ENCODE measurements at places on chromosomes 3 and 15. TPM values are rescaled to one million over a fixed set of nuclear protein-coding genes. Genes with fewer than 3 reads are reported as not detected.

GRCh38 chr3:185151964-185152409, 873 bp downstream of the C3orf70 start:
- DNase-seq: no peak

DNA sequence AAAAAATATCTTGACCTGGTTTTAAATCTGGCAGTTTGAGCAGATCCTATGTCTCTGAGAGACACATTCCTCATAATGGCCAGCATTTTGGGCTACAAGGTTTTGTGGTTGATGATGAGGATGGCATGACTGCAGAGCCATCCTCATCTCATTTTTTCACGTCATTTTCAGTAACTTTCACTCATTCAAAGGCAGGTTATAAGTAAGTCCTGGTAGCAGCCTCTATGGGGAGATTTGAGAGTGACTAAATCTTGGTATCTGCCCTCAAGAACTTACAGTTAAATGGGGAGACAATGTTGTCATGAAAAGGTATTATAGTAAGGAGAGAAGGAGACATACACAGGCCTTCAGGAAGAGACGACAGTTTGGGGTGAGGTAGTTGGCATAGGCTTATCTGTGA, 14.5 kb downstream of the TIGIT start:
- DNase-seq: no peak

DNA sequence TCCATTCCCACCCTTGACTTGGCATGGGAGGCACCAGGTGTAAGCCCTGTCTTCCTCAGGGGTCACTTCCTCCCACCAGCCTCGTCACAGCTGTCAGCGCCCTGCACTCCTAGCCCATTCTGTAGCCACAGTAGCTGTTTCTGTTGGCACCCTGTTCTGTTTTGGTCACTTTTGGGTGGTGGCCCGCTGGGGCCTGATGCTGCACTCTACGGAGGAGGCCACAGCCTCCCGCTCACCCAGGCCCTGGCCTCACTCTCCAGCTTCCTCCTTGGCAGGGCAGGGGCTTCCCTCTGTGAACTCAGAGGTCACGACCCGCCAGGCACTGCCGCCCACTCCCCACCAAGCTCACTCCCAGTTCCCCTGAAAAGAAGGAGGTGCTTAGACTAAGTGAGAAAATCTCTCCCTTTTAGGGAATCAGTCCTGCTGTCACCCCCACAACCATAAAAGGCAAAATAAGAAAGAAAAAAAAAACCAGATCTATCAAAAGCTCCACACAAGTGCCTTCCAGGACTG, 68.4 kb downstream of the MGLL start:
- no peak for DNase-seq

GRCh38 chr3:53712817-53713388, 133.3 kb downstream of the CHDH start:
- no peak for DNase-seq

- DNase-seq: no peak
Observed at GRCh38 chr3:45480218-45480617, 91.8 kb downstream of the LARS2 start.

- no peak for DNase-seq
Observed at GRCh38 chr3:115359536-115359935, 212.4 kb upstream of the ZBTB20 start.

GRCh38 chr3:125232401-125232800, 19.9 kb upstream of the SLC12A8 start:
- DNase-seq: no peak

DNA sequence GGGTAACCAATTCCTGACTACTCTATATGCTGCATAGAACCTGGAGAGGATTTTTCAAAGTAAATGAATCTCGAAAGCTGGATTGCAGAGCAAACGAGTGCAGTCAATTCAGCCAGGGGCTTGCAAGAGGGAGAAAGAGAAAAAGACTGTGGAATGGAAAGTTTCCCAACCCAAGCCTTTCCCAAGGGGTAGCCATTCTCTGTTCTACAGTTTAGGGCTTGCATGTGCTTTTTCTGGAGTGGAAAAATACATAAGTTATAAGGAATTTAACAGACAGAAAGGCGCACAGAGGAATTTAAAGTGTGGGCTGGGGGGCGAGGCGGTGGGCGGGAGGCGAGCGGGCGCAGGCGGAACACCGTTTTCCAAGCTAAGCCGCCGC, 511 bp upstream of the RARB start:
- DNase-seq: no peak

- no peak for DNase-seq
Observed at GRCh38 chr15:56917652-56918045, 795 bp upstream of the TCF12 start.

- no peak for DNase-seq
Observed at GRCh38 chr15:51619331-51620035, 3.1 kb downstream of the DMXL2 start.

- DNase-seq: peak; percentile 94
Observed at GRCh38 chr15:88894348-88894818, 961 bp downstream of the HAPLN3 start.

GRCh38 chr3:9553021-9553947, at the start of gene LHFPL4:
Gene LHFPL4 (minus strand): TSS chr3:9553822. CDS start chr3:9552679, 1,143 bp downstream.
- DNase-seq: no peak

GRCh38 chr3:108122276-108122675, 31.4 kb upstream of the CD47 start:
- no peak for DNase-seq

GRCh38 chr3:109702252-109702651, 364.9 kb upstream of the DPPA4 start:
- no peak for DNase-seq

DNA sequence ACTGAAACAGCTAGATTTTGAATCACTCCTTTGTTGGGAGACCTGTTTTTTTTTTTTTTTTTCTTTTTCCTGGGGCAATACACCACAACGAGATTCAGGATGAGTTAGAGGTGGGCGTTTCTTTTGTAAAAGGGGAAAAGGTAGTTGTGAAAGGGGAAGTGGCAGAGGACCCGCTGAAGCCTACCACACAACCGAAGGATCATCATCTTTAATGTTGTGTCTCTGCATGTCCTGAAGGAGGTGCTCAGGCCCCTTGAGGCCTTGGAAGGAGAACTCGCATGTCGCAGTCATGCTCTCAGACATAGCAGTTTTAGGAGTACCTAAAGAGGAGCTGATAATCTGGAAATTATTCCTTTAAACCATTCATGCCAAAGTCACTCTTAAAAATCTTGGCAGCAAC, 137.9 kb upstream of the LRIG1 start:
- DNase-seq: no peak

DNA sequence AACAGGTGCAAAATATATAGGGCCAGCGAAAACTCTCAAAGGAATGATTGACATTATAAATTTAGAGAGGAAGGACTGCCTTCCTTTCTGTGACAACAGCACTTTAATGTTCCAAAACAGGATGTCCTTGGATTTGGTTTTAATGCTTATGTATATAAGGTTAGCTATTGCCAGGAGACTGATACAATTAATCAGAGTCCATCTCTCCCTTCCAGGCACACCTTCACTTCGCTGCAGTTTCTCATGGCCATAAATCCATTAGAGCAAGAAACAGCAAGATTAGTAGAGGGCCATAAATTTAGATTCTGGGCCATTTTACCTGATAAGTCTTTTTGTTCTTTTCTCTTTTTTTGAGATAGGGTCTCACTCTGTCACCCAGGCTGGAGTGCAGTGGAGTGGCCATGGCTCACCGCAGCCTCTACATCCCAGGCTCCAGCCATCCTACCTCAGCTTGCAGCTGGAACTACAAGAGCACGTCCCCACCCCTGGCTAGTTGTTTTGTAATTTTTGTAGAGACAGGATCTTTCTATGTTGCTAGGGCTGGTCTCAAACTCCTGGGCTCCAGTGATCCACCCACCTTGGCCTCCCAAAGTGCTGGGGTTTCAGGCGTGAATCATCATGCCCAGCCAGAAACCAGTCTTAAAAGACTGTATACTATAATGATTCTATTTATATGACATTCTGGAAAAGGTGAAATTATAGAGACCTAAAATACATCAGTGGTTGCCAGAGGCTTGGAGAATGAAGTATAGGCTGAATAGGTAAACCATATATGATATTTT, 15.7 kb upstream of the TFRC start:
- DNase-seq: no peak

- DNase-seq: no peak
Observed at GRCh38 chr3:115062412-115062956, 84.6 kb downstream of the ZBTB20 start.

DNA sequence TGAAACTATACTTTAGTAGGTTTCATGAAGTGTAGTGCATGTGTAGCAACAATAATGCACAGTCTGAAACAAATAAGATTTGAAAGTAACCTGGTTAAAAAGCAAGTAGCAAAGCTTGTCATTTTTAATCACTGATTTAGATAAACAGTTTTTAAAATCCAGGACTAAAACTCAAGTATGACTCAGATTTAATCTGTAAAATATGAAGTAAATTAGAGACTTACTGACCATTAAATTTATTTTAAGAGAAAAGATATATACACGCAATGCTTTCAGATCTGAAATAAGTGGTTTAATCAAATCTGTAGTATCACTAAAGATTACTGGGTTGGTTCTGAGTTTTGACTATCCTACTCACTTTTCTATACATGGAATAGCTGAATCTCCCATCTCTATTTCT, 300.7 kb upstream of the RBMS3 start:
- no peak for DNase-seq

GRCh38 chr3:74897006-74897405, 282.5 kb upstream of the CNTN3 start:
- DNase-seq: no peak

- DNase-seq: no peak
Observed at GRCh38 chr15:77717333-77717990, 84.8 kb upstream of the LINGO1 start.

GRCh38 chr3:159936541-159936940, 52.1 kb upstream of the IL12A start:
- DNase-seq: no peak

Gene NMB
- 5.2 TPM for total RNA-seq

Gene MYL3
- total RNA-seq: 1.8 TPM

Gene SLC26A6
- 33.6 TPM for total RNA-seq

Gene RPP14
- 13.0 TPM for total RNA-seq

Gene PAQR9
- total RNA-seq: not detected

Gene SPATA12
- total RNA-seq: not detected

Gene C3orf52
- total RNA-seq: 16.8 TPM

Gene UACA
- total RNA-seq: 132 TPM

Gene PXK
- total RNA-seq: 32.6 TPM

Gene SCN11A
- 0.16 TPM for total RNA-seq

Gene HTR3E
- not detected for total RNA-seq

Gene FILIP1L
- total RNA-seq: 861 TPM

Gene C3orf20
- total RNA-seq: 0.30 TPM

Gene TFRC
- 81.8 TPM for total RNA-seq

Gene CYP8B1
- not detected for total RNA-seq

Gene FSD2
- not detected for total RNA-seq

Gene MB21D2
- total RNA-seq: 3.9 TPM

Gene CCR9
- total RNA-seq: not detected

Gene MKRN2OS
- total RNA-seq: not detected

All from aorta (tissue), 5 donors.